ENCODE measurements at places on chromosomes 5 and 9.
A peak's percentile ranks its signal among the peaks of the same experiment; 100 is the strongest.

DNA sequence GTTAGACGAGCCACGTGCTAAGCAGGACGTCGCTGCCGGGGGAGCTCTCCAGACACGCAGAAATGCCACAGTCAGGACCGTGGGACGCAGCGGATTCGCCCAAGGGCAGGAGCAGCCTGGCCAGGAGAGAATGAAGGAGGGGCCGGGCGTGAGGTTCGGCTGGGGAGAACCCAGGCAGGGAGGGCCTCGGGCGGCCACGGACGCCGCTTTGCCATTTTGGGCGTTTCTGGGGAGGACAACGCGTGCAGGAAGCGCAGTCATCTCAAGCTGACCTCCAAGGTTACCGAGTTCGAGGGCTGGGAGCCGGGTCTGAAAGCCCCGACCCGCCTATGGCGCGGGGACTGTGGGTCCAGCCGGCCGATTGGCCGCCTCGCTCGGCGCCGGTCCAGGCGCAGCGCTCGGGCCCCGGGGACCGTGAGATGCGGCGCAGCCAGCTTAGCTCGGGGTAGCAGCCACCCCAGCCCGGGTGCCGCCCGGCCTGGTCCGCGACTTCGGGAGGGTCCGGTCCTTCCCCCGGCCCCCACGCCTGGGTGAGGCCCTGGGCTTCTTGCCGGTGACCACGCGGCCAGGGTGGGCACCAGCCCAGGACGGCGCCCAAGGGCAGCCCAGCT, 760 bp upstream of the MAN1B1 start:
- peak; percentile 30 for DNase-seq

- no peak for DNase-seq
Observed at GRCh38 chr5:66174338-66174737, 30.2 kb downstream of the SREK1 start.

DNA sequence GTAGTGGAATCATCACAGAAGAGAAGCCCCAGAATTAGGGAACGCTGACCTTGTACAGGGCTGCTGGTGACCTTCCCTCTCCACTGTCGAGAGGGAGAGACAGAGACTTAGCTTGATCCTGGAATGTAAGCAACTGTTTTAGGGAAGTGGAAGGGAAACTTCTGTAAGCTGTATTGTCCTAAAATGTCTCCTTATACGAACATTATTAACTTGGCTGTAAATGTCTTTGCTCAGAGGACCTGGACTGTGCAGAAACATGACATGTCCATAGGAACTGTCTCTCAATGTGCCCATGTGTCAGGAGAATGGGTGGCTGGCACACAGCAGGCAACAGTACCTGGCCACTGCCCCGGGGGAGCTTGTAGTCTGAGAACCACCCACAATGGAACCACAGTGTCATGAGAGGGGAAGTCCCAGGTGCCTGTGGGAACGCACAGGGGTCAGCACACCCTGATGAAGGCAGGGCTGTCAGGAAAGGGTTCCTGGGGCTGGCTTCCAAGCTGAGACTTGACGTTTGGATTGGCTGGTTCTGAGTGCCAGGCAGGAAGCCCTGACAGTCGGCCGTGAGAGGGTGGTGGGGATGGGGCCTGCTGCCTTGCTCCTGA, 34.0 kb downstream of the DAP start:
- DNase-seq: no peak

GRCh38 chr5:138965626-138966025, 90.5 kb upstream of the LRRTM2 start:
- no peak for DNase-seq

DNA sequence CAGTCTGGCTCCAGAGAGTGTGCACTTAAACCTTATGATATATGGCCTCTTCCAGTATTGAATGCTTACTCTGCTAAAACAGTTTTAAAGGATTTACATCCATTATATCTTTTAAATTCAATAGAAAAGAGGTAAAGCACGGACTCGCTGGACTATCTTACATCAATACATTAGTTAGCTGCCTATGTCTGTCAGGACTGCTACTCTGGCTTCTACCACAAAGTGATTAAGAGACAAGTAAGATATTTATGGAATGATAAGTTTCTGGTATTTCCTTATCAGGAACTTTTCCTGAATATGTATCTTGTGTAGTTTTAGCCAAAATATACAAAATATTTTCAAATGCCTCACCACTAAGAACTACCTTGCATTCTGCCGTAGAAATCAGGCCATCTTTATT, 295.1 kb downstream of the ISL1 start:
- DNase-seq: no peak

- no peak for DNase-seq
Observed at GRCh38 chr9:133843751-133844397, 105.7 kb upstream of the SARDH start.

GRCh38 chr5:516338-516925, 7.8 kb downstream of the SLC9A3 start:
- DNase-seq: peak; percentile 81

- no peak for DNase-seq
Observed at GRCh38 chr5:110104726-110105669, 415.3 kb downstream of the MAN2A1 start.
